ENCODE measurements at places on chromosomes 3 and 15.
A peak's percentile ranks its signal among the peaks of the same experiment; 100 is the strongest.

DNA sequence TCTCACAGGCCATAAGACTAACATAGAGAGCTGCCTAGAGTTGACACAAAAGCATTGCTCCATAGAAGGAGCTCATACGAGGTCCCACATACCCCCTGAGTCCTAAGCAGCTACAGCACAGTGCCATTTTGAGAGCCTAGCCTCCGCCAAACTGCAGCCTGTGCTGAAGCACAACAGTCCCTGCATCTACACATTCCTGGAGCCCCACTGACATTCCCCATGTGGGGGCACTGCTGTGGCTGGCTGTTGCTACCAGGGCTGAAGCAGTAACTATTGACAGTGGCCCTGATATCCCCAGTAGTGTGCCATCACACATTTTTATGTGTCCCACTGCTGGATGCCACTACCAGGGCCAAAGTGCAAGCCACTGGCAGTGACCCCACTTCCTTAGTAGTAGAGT is 80.3 kb downstream of the CERS3 start:
- DNase-seq: no peak

DNA sequence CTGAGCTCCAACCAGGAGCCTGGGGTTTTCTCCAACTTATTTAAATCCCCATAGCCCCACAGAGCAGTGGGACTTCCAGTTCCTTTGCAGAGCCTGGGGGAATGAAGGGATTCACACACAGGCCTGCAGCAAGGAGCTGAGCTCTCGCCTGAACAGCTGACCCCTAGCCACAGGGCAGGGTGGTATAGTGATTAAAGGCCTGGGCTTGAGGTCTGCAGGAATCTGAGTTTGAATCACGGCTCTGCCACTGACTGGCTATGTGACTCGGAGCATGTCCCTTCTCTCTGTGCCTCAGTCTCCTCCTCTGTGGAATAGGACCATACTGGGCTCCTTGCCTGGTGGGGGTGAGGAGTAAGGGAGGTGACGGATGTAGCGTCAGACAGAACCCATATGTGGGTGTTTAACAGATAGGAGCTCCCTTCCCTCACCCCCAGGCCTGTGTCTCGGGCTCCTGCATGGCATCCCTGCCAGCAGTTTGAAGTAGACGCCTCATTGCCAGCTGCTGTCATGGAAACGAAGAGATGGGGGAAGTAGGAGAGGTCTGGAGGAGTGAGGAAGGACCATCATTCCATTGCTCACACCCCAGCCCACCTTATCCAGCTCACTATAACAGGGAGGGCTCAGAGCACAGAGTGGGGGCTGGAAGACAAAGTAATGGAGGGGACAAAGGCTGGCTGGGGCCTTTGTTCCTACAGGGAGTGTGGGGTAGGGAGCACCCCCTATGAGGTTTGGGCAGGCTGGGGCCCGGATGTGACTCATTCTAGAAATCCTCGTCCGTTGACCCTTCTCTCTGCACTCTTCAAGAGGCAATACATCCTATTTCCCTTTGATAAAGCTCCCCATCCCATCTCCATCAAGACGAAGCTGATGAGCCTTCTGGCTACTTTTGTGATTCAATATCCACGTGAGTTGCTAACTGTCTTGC is 14.8 kb downstream of the HRH1 start:
- DNase-seq: no peak

DNA sequence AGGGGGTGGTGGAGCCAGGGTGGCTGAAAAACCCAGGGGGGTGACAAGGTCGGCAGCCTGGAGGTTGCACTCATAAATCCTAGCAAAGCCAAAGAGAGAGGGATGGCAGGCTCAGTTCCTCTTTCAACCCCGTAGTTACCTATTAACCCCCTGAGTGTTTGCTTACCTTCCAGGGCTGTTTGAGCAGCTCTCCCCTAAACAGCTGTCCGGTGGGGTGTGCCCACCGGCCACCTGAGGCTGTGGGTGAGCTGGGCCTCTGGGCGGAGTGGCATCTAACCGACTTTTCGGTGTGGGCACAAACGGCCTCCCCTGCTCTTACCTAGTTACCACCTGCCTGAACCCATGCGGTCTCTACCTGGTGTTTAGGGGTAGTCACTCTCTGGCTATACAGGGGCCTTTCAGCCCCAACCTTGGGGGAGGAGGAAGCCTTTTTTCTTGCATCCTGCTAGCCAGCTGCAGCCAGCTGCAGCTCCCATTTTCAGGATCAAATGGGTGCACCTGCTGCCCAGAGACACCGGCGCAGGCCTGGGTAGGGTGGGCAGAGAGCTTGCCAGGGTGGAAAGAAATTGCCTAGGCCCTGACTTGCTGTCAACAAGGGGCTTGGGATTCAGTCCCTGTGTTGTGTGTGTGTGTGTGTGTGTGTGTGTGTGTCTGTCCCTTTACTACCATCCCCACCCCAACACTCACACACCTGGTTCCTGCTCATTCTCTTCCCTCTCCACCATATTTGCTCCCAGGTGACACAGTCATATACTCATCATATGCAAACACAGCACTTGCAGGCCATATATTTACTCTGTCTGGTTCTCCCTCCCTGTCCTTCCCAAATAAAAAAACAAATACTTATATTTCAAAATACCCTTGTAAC is 3.7 kb downstream of the DLL4 start:
- DNase-seq: no peak

DNA sequence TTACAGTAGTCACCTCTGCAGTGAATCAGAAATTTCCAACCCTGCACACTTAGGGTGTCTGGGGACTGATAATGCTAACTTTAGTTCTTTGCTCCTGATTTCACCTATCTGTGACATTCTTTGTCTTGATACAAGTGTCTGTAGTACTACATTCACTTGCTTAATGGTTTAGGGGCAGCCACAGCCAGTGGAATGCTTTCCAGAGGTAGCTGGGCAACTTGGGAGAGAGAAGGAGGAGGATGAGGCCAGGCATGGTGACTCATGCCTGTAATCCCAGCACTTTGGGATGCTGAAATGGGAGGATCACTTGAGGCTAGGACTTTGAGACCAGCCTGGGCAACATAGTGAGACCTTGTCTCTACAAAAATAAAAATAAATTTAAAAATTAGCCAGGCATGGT is 8.5 kb downstream of the BAHD1 start:
- DNase-seq: no peak

DNA sequence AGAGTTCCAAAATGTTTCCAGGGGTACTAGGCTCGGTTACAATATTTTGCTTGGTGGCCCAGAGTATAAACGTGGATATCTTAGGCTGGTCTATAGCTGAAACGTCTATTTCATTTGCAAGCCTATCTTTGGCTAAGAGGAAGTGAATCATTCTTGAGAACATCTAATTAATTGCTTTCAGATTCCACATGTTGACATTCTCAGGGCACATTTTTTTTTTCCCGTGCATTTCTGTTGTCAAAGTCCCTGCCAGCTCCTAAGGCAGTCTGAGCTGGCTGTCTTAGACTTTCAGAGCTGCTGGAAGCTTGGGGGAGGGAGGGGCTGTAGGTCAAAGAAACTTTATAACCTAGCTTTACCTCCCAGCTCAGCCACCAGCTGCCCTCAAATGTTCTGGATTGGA is 23.2 kb upstream of the LAMP3 start:
- no peak for DNase-seq

GRCh38 chr3:70861855-70862254 is 549.4 kb upstream of the MDFIC2 start:
- DNase-seq: no peak

- DNase-seq: no peak
Measured at GRCh38 chr3:60674870-60675269, 576.4 kb downstream of the FHIT start.

- no peak for DNase-seq
Measured at GRCh38 chr3:151684094-151684493, 49.6 kb upstream of the AADACL2 start.

DNA sequence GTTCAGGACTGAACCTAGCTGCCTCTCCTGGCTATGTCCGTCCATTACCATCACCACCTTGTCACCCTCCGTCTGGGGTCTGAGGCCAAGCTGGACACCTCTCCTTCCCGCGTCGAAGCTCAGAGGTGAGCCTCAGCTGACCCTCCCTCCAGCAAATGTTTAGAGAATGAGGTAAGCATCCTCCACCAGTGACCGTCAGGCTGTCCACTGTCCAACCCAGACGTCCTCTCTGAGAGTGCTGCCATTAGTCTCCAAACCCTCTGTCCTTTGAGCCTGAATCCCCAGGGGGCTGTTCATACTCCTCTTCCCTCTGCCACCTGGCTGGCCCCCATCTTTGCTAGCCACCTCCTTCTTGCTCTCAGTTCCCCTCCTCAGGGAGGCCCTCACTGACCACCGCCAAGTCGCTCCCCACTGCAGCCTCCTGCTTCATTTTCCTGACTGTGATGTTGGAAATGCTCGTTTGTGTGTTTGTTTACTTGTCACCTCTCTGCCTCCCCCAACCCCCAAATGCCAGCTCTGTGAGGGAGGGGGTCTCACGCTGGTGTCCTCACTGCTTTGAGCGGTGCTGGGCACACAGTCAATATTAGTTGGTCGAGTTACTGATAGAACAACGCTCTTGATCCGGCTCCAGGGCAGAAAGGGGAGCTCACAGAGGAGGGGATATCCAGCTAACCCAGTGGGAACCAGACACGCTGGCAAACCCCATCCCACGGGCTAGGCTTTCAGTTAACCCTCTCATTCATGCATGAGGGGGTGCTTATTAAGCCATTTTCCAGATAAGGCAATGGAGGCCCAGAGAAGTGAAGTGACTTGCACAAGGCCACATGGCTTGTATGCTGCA is 64.9 kb downstream of the IQSEC1 start:
- no peak for DNase-seq

DNA sequence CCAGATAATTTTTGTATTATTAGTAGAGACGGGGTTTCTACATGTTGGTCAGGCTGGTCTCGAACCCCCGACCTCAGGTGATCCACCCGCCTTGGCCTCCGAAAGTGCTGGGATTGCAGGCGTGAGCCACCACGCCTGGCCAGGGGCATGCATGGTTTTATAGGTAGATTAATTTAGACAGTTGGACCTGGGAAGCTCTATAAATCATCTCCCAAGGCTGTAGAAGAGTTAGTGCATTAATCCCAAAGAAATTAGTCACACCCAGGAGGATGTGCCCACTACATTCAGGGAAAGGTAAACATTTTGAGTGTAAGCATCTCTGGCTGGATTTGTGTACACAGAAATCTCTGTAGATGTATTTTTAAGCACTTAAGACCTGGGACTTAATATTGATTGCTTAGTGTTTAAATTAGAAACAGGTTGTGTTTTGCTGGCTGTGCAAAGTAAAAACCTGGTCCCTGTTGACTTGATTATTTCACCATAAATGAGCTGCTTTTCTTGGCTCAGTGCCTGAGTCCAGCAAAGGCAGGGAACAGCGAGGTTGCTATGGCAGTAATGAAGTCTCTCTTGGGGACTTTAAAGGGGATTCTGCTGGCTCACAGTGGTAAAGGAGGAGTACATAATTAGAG is 19.2 kb downstream of the EXOSC7 start:
- no peak for DNase-seq

DNA sequence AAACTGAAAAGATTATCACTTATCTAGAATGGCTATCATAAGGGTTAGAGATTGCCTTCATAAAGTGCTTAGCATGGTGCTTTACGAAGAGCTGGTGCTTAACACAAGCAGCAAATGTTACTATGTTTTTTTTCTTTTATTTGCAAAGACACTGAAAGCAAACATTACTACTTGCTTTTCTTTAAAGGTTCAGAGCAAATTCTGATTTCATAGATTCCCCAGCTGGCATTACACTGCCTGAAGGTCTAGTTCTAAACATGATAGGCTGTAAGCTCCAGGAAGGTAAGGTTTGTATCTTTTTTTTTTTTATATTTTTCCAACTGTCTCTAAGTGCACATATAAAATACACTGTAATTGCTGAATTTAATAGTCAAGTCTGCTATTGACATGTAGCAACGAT is 71.9 kb downstream of the UQCC5 start:
- DNase-seq: no peak

DNA sequence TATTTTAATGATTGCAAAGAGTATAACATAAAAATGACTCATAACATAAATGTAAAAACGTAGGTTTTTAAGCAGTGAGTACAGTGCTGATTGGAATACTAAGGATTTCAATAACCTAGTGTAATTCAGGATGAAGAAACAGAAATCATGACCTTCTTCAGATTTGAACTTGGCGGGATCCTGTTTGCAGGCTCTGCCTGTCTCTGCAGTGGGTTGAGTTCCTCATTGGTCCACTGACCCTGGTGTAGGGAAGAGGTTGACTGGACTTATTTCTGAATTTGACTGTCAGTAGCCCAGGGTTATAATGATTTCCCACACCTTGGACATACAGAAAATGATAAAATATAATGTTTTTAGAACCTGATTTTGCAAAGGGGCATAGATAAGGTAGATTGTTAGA is 171.7 kb downstream of the FNDC3B start:
- no peak for DNase-seq

DNA sequence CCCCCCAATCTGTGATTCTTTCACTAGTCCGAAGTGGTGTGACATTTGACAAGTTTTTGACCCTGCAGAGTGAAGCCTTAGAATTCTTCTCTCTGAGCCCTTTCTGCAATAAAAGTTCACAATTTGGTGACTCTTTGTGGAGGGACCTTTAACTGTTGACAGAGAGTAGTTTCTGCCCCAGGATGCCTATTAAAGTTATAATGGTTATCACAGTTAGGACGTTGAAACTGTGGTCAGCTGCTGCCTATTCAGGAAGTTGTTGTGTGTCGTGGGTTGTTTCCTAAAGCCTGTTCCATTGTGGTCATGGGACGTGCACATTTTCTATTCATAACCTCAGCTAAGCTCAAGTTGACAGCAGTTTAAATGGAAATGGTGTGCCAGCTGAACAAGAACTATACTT is 274.5 kb downstream of the NEK10 start:
- DNase-seq: no peak

- peak; percentile 64 for DNase-seq
Measured at GRCh38 chr3:136751316-136752171, 634 bp downstream of the STAG1 start.

DNA sequence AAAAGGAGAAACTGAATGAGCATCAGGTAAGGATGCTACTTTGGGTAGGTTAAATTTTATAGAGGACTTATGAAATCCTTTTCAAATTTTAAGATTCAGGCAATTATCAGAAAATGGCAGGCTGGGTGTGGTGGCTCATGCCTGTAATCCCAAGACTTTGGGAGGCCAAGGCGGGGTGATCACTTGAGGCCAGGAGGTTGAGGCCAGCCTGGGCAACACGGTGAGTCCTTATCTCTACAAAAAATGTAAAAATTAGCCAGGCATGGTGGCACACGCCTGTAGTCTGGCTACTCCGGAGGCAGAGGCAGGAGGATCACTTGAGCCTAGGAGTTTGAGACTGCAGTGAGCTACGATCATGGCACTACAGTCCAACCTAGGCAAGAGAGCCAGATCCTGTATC is 23.1 kb downstream of the DCUN1D1 start:
- DNase-seq: no peak

- no peak for DNase-seq
Measured at GRCh38 chr3:33941804-33942203, 143.4 kb downstream of the PDCD6IP start.

DNA sequence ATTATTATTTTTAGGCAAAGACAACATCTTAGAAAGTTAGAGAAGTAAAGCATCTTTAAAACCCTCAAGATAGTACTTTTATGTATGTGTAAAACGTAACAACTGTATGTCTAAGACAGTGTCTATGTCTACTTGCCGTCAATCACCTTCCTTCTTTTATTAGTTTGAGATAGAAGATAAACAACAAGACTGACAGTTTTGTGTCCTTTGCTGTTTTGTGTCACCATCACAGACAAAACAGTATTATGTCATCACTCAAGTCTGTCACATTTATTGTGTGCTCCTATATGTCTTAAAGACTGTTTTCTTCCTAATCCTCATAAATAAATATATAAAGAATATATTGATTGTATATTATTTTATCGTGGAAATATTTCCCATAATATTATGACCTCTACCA is 908.3 kb downstream of the CADM2 start:
- no peak for DNase-seq
